ENCODE measurements at places on chromosomes 3 and 15.

- DNase-seq, result no peak
Observed at GRCh38 chr3:102132370-102132769, 283.1 kb downstream of the NFKBIZ start.

GRCh38 chr15:22979238-22980188 is 655 bp downstream of the CYFIP1 start:
- DNase-seq, result peak; percentile 9

- DNase-seq, result no peak
Observed at GRCh38 chr3:41137686-41138111, 61.6 kb upstream of the CTNNB1 start.

GRCh38 chr3:175065497-175065896 is 206.4 kb downstream of the NAALADL2 start:
- DNase-seq, result no peak

DNA sequence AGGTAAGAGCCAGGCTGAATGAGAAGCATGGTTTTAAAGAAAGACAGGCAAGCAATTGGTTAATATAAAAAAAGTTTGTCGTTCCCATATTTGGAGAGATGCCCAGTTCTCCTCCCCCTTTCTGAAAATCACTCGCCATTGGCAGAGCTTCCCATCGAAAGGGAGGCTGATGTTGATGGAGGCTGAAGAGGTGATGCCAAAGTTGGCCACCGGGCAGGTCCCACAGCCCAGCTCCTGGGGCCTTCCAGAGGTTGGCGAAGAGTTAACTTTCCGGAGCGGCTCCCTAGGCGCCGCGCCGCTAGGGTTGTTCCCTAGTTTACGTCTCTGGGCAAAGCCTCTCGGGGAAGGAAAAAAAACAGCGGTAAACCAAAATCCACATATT is 793 bp downstream of the PCOLCE2 start:
- DNase-seq, result no peak

DNA sequence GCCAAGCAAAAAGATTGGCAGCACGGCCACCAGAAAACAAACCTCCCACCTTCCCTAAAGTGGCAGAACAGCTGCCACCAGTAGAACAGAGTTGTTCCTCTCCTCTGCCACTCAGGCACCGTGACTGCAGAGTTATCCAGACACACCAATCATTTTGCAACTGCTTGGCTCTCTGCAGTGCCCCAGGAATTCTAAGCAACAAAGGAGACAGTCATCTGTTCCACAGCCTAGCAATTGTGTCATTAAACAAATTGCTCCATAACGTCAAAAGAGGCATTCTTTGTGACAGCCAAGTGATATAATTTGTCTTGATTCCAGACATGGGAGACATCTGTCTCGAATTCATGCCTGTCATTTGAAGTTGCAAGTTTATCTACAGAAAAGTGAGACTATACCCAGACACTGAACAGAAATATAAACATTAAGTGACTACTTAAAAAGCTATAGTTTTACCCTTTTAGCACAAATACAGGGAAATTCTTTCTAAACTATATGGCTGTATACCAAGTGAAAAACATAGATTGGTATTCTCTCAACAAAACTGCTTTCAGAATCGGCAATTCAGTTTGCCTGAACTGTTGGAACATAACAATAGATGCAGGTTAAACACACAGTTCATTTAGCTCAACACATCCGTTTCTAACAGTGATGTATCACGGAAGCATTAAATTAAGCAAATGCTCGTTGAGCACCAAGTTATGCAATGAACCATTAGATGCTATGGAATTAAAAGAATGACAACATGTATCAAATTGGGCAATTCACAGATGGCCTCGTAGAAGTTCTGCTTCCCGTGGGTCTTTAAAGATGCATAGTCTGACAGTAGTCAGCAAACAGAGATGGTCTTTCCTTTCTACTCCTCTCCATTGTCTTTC is 281.3 kb downstream of the FGF12 start:
- DNase-seq, result no peak

GRCh38 chr3:171446801-171447578 is 13.2 kb downstream of the TNIK start:
- DNase-seq, result no peak

- DNase-seq, result no peak
Observed at GRCh38 chr3:186471771-186472170, 72.4 kb downstream of the CRYGS start.

GRCh38 chr15:62853841-62854225 is 188.7 kb upstream of the TPM1 start:
- DNase-seq, result no peak

GRCh38 chr15:77720655-77721054 is 87.9 kb upstream of the LINGO1 start:
- no peak for DNase-seq

GRCh38 chr3:52609316-52609815 is 73.0 kb downstream of the UQCC5 start:
- DNase-seq, result no peak

Data from central memory CD4-positive, alpha-beta T cell (primary cell).